ENCODE measurements at places on chromosomes 7 and 10.

GRCh38 chr7:52154382-52154781 is 837.8 kb upstream of the COBL start:
- no peak for DNase-seq

DNA sequence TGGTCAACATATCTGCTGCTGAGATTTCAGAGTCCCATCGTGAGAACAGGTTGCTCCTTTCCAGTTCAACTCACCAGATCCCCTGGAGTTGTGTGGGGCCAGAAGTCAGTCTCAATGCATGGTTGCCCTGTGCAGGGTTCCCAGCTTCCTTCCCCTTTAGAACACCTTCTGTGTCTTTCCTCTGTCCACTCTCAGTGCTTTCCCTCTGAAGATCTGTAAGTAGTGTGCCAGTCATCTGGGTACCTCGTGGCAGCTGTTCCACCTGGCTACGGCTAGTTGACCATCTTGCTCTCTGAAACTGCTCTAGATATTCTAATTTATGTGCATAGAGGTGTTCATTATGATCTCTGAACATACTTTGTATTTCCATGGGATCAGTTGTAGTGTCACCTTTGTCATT is 36.1 kb upstream of the PRSS37 start:
- no peak for DNase-seq

GRCh38 chr7:107615910-107616680 is 36.0 kb downstream of the BCAP29 start:
- DNase-seq, result no peak

DNA sequence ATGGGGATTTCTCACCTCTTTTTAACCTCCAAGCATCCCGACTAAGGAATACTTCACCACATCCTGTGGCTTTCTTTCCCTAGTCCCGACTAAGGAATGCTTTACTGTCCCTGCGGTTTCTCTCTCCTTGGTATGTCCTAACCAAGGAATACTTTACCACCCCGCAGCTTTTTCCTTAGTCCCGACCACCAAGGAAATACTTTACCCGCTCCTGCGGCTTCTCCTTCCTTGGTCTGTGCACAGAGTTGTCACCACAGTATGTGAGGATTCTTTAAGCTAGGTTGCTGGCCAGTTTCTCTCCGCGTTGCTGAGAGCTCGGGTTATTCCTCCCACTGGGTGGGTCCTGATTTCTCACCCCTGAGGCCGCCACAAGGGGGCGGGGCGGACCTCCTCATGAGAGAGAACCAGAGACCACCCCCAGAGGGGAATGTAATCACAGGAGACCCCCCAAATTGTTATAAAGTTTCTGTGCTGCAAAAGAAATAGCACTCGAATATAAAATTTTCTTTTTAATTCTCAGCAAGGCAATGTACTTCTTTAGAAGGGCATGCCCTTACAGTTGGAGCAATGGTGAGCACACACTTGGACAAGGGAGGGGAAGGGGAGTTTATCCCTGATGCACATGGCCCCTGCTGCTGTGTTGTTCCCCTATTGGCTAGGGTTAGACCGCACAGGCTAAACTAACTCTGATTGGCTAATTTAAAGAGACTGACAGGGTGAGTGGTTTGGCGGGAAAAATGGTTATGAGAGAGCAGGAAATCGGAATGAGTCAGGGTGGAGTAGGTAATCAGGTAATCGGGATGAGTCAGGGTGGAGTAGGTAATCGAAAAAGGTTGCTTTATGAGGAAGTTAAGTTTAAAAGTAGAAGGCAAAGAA is 12.8 kb downstream of the SUGCT start:
- no peak for DNase-seq
